ENCODE measurements at places on chromosomes 6 and 20.

DNA sequence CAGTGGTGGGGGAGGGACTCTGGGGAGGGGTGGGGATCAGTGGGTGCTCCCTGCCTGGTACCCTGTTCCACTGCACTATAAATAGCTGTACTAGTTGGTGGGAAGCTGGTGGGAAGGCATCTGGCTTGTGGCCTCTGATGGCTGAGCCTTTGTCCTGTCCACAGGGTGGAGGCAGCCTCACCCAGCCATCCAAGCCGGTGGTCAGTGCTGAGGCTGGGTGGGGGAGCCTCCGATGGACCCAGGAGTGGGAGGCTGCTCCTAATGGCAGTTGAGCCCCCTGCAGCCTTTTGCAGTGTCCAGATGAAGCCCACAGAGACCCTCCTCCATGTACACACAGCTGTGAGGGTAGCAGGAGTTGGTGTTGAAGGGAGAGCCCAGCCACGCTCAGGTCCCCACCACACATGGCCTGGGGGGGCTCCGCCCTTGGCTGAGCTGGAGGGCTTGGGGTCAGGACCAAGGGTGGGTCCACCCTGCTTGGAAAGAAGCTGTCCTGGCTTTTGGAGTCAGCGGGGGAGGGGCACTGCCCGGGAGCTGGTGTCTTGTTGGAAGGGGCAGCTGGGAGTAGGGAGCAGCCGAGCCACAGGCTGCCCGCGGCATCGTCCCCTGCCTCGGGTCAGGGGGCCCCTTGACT, 2.5 kb downstream of the PPDPF start:
- DNase-seq = no peak

DNA sequence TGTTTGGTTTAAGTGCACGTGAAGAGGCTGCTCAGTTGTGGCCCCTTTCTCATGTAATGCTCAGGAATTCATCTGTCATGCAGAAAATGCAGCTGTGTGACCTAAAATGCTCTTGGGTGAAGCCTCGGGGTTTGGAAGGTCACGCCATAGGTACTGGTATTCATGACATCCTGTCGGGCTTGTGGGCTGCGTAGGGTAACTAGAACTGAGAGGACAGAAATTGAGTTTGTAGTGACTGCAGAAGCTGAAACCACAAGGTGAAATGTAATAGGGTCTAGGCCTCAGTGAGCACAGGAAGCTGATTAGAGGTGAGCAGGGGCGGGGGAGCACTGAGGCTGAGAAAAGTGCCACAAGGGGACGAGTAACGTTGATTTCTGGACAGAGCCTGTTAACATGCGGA, 128.8 kb downstream of the SOBP start:
- no peak for DNase-seq

- peak; percentile 37 for DNase-seq
Measured at GRCh38 chr6:26097268-26097875, 10.1 kb downstream of the HFE start.

DNA sequence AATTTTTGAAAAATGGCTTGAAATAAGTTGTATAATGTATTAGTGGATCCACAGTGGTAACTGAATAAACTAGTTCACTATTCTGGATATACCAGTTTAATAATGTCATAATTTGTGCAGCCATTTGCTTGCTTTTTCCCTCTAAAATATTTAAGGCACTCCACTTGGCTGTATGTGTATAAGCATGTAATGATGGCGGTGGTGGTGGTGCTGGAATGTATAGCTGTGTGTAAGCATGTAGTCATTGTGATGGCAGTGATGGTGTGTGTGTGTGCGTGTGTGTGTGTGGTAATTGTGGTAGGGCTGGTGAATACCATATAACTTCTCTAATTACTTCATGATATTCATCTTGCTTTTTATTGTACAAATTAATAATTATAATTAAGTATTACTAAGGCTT, 89.2 kb upstream of the HIVEP1 start:
- DNase-seq = no peak

GRCh38 chr6:147664092-147664491, 155.6 kb downstream of the SAMD5 start:
- DNase-seq = no peak

- no peak for DNase-seq
Measured at GRCh38 chr20:59829786-59830664, 103.4 kb downstream of the SYCP2 start.
